ENCODE measurements at places on chromosomes 7 and 10.
A peak's percentile ranks its signal among the peaks of the same experiment; 100 is the strongest.

DNA sequence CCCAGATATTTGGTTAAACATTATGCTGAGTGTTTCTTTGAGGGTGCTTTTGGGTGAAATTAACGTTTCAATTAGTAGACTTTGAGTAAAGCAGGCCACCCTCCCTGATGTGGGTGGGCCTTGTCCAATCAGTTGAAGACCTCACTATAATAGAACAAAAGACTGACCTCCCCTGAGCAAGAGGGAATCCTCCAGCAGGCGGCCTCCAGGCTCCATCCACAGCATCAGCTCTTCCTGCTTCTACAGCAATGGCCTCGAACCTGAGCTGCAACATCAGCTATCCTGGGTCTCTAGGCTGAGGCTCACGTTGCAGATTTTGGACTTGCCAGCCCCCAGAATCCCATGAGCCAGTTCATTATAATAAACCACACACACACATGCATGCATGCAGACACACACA lies 104.2 kb downstream of the PFKFB3 start:
- DNase-seq = no peak

DNA sequence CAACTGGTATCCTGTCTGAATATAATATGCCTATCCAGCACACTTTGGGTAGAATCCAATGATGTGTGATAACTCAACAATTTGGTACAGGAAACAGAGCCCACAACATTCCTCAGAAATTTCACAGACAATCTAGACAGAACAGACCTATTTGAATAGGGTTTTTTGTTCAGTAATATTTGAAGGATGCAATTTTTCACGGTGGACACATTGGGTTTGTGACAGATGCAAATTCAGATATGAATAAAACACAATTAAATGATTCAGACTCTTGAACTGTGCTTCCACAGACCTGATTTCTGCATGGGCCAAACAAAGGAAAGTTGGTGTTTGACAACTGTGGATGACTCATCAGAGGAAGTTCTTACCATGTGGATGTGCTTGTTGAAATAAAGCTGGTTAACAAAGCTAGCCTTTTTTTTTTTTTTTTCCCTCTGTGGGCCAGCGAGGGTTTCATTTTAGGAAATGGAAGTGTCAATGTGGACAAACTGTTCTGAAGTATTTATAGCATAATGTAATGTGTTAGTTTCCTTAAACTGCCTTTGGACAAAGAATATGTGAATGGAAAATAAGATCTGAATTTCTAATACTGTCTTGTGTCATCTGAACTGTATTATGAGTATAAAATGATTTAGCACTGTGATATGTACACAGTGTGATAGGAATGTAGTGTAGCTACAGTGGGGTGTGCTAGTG lies 43.2 kb upstream of the FAM133B start:
- no peak for DNase-seq

- DNase-seq = no peak
Measured at GRCh38 chr10:90598513-90598912, 259.3 kb downstream of the HTR7 start.

- DNase-seq = no peak
Measured at GRCh38 chr10:88640186-88640585, 24.1 kb upstream of the LIPF start.

DNA sequence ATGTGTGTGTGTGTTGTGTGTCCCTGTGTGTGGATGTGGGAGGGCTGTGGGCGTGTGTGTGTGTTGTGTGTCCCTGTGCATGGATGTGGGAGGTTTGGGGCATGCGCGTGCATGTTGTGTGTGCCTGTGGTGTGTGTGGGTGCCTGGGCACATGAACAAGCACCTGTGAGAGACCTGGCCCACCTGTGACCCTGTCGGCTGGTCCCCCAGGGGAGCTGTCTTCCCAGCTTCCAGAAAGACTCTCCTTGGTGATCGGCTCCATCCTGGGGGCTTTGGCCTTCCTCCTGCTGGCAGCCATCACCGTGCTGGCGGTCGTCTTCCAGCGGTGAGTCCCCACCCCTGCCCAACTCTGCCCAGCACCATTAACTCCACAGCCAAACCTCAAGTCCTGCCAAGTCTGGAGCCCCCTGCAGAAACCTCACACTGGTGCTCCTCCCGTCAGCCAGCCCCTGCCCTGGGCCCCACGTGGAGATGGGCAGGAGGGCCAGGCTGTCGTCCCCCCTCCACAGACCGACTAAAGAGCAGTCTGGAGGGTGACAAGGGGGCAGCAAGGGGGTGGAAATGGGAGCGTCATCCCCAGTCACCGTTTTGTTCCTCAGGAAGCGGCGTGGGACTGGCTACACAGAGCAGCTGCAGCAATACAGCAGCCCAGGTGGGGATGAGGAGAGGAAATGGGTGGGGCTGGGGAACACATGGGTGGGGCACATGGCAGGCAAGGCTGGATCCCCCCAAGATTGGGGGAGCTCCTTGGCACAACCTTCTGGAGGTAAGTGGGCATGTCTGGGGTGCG lies 12.7 kb downstream of the EPHB6 start:
- DNase-seq = peak; percentile 41

GRCh38 chr7:68604541-68604940 lies 993.7 kb upstream of the AUTS2 start:
- DNase-seq = no peak

DNA sequence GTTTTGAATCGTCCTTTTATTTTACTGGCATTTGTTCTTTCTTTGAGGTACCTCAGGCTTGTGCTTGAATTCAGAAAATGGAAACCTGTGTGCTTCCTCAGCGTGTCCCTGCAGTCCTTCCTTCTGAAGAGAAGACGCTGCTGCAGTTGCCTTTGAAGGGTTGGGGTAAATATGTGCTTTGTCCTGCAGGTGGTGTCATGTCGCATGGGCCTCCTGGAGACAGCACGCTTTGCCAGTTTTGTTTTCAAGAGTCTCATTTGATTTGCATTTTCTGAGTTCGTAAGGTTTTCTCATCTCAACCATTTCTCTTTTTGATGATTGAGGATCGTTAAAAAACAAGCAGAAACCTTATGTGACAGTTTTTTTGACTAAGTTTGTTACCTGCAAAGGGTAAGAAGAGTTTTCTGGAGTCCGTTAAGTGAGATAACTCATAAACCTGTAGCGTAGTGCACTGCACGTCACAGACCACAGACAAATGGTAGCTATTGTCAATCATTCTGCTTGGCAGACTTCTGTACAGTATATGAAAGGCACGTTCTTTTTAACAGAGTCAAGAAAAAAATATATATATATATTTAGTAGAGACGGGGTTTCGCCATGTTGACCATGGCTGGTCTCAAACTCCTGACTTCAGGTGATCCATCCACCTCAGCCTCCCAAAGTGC lies 57.0 kb downstream of the CDC123 start:
- no peak for DNase-seq

DNA sequence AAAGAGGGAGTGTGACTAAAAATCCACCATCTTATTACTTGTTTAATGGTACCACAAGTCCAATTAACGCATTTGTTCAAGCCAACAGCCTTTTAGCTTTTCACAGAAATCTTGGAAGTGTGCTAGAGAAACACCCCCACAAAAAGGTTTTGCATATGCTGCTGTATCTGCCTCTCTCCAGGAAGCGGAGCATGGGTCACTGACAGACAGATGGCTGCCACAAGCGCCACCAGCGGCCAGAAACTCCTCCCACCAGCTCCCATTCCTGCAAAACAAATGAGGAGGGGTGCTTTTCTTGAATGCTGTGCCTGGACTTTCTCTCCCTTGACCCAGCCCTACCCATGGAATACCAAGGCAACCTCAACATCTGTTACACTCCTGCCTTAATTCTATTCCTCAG lies 176.3 kb upstream of the LRGUK start:
- no peak for DNase-seq

GRCh38 chr7:142513178-142513955 lies 235.9 kb upstream of the PRSS1 start:
- no peak for DNase-seq

DNA sequence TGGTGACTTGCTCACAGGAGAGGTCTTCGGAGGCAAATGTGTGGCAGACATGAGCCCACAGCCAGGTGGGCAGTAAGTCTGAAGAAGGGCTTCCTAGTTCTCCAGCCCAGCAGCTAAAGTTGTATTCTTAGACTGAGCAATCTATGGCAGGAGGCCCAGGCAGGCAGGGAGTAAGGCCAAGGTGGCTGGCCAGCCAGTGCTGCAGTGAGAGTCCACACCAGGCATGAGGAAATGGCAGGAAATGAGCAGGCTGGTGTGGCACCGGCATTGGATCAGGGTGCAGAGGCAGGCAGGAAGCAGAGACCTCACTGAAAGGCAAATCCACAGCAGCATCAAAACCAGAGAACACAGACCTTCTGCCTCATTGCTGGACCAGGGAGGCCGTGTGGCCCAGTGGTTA lies 84.6 kb upstream of the PDE1C start:
- DNase-seq = no peak

DNA sequence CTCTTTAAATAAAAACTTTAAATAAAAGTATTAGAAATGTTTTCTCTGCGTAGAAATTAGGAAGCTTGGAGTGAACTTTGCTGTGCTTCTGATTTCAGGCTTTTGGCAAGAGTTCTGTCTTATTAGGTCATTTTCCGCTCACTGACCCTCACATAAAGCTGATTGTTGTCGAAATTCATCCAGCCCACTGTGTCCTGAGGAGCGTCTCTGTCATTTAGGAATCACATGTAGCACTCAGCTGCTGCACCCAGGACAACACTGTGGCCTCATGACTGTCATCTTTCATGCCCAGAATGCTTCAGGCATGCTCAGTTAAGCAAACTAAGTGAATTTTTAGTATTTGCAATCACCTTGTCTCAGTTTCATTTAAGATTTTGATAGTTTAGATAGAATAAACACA lies 57.8 kb upstream of the MSRB2 start:
- DNase-seq = no peak

DNA sequence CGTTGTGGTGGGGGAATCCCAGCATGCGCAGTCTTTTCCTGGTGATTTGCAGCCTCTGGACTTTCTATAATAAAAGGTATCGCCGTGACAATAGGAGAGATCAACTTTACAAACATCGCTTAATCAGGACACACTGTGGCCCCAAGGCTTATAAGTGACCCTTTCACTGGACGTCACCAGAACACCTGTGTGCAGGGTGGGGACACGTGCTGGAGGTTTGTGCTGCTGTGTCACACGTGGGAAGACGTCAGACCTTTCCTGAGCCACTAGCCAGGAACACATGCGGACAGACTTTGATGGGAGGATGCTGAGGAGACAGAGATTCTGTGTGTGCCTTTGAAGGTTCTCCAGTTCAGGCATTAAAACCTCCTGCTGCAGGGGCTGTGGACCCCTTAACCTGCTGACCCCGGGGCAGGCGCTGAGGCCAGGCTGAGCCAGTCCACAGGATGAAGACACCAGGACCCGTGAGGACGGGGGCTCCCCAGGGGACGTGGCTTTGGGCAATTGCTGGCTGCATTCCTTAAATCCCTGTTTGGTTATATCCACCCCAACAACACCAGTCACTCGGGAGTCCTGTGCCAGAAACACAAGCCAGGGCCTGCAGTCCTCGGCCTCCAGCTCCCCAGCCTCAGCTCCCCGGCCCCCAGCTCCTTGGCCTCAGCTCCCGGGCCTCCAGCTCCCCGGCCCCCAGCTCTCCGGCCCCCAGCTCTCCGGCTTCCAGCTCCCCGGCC lies 183.4 kb downstream of the PTPRN2 start:
- no peak for DNase-seq

Measured in ecto neural progenitor cell (in vitro differentiated cells).